Natural killer cell (primary cell): ENCODE measurements at places on chromosomes 2 and 18.

- no peak for DNase-seq
Observed at GRCh38 chr18:52343731-52344340, 3.8 kb downstream of the DCC start.

DNA sequence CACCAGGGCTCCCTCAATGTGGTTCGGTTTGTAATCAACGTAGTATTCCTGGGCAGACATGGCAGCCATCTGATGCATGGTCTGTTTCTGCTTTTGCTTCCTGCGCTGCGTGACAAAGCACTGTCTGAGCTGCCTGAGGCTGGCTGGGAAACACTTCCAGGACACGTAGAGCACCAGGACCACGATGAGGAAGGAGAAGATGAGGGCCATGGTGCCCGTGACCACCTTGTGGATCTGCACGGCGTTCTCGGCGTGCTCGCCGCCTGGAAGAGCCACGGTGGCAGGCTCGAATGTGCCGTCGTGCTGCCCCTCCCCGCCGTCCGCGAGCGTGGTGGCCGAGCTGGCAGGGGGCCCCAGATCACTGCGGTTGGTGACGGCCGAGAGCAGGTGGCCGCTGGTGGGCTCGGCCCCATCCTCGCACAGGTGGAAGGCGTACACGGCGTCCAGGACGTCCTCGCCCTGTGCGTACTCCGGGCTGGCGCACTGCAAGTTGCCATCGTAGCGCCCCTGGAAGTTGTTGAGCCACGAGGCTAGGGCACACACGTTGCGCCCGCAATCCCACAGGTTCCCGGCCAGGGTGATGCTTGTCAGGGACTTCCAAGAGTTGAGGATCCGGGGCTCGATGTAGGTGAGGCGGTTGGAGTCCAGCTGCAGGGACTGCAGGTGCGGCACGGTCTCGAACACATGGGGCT is 2.1 kb downstream of the LRRTM1 start:
- DNase-seq = no peak

GRCh38 chr2:24576617-24577016 is 85.6 kb downstream of the NCOA1 start:
- DNase-seq = no peak

- DNase-seq = no peak
Observed at GRCh38 chr2:123870881-123871276, 154.2 kb upstream of the CNTNAP5 start.

DNA sequence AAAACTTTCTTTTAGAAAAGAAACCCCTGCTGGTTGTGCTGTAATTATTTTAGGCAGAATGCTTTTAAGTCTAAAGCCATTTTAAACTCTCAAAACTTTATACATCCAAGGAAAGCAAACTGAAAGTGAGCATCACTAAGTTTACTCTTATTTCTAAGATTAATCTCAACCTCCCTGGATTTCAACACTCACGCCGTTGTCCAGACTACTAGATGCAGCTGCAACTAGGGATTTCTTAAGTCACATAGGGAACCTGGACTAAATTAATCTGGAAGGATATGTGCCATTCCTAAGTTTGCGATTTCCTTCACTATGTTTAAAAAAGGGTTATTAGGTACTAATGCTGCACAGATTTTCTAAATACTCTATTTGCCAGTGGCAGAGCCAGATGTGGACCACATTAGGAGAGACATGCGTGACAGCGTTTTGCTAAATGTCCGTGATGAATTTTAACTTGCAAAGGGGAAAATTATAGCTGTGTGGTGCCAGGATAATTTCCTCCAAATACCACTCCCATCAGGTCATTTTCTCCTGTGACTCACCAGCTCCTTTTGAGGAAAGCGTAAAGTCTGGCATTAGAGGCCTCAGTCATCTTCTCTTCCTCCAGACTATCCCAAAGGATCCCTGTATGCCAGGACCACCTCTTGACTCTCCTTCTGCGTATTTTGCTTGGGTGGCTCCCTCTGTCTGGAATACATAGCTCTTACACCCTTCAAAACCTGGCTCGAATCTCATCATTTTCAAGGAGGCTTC is 143.7 kb downstream of the ATL2 start:
- no peak for DNase-seq

DNA sequence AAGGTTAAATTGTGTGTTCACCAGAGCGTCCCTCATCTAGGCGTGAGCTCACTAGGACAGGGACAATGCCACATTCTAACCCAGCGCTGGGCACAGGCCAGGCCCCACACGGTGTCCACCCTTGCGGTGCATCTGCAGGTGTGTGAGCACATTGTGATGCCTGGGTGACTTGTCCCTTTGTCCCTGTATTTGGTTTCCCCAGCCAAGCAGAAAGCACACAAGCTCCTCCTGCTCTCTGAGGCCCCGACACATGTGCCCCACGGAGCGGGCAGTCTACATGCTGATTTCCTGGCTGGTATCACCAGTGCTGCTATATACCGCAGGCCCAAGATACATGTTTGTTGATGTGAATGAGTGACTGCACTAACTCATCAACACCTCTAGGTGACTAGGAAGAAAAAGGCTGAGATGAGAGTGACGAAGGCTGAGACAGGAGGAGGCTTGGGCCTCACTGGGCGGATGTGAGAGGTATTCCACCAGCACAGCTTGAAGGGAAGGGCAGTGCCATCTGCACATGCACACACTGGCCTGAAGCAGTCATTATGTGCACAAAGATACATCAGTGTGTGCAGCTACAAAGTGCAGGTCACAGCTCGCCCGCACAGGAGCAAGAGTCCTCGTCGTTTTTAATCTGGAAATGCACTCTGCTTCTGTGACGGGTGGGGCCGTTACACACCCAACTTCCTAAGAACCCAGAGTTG is 205.9 kb downstream of the EIPR1 start:
- no peak for DNase-seq
